ENCODE measurements at places on chromosomes 1 and 21.
A peak's percentile ranks its signal among the peaks of the same experiment; 100 is the strongest.

DNA sequence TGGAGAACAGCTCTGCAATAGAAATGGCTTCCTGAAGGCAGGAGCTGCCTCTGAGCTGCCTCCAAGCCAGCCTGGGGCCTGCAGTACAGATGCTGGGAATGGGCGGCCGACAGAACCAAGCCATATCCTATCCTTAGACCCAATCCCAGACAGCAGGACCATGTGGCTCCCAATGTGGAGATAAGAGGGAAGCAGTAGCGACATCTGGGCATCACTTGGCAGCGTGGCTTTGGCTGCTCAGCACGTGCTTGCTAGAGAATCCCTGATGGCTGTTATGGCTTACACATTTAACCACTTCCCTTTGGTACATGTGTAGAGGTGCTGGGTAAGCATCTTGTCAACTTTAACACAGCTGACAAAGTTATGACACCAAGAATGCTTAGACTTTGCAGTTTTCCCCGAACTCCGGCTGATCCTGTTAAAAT lies 87.7 kb downstream of the MAN1C1 start:
- no peak for DNase-seq

- DNase-seq, result no peak
Observed at GRCh38 chr1:7343882-7344281, 427.2 kb upstream of the VAMP3 start.

GRCh38 chr1:110594456-110595352 lies 11.5 kb downstream of the KCNA2 start:
- DNase-seq, result no peak

DNA sequence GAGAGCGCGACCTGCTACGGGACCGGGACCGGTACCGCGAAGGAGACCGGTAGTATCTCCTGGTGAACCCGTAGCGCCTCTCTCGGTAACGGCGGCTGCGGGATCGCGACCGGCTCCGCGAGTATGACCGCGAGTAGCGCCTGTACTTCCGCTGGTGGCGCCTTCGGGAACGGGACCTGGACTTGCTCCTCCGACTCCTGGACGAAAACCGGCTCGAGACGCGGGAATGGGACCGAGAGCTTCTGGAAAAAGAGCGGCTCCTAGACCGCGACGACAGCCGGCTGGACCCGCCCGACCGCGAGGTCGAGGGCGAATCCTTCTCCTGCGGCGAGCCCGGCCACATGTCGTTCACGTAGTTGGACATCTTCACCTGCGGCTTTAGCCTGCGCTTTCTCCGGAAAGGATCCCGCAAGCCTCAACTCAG lies 642 bp downstream of the RSRP1 start:
- DNase-seq, result peak; percentile 33

GRCh38 chr21:33674226-33674625 lies 31.9 kb downstream of the ITSN1 start:
- no peak for DNase-seq

DNA sequence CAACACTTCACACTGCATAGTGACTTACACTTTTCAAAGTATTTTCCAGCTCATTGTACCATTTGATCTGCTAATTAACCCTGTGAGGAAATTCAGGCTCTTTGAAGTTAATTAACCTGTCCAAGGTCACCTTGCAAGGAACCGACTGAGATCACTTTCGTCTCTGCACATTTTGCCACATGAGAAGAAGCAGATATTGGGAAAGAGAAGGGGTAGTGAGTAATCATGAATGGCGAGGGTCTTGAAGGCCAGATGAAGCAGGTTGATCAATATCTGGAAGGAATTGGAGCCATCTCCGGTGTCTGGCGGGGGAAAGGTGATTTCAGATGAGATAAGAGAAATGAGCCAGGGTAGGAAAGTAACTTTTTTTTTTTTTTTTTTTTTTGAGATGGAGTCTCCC lies 3.4 kb downstream of the APOA2 start:
- no peak for DNase-seq

DNA sequence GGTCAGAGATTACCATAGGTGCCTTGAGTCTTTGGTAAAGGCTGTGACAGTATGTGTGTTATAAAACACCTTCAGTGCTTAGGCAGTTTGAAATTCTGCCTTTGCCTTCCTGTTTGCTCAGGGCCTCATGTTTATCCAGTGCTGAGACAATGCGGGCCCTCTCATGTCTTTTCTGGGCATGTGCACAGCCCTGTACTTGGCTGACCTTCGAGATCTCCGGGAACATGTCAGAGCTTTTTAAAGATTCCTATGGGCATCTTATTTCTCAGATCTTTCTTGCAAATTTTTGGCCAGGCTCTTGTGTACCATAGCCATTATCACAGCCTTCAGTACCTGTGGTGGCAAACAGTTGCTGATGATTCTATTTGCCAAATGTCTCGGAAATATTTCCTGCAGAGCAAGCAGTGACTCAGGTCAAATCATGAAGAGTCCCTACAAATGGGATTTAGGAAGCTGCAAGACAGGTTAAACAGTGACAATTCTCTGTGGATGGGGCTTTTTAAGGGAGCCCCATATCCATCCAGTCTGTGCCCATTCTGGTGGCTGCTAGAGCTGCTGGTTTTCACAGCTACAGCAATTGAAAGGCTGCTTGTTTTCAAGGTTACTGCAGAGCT lies 42.1 kb downstream of the HOOK1 start:
- DNase-seq, result no peak

DNA sequence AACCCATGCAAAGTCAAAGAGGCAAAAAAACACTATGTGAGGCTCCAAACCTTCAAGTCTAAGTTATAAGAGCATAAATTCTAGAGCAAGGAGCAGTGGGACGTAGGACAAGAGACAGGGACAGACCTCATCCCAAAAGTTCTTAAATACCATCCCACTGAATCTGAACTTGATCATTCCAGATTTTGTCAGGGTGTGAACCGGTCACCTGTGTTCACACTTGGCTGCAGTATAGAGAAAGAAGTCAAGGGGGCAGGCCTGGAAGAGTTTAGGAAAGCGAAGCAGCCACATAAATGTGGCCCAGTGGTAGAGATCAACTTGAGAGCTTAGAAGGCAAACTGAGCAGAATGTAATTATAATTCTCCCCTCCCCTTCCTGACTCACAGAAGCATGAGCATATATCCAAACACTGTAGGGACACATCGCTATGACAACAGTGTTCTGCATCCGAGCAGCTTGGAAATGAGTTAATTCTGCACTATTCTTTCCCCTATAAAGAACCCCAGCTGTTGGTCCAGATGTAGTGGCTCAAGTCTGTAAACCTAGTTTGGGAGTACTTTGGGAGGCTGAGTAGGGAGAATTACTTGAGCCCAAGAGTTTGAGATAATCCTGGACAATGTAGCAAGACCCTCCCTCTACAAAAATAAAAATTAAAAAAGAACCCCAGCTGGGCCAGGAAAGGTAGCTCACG lies 2.7 kb downstream of the AKR7A2 start:
- DNase-seq, result peak; percentile 53

DNA sequence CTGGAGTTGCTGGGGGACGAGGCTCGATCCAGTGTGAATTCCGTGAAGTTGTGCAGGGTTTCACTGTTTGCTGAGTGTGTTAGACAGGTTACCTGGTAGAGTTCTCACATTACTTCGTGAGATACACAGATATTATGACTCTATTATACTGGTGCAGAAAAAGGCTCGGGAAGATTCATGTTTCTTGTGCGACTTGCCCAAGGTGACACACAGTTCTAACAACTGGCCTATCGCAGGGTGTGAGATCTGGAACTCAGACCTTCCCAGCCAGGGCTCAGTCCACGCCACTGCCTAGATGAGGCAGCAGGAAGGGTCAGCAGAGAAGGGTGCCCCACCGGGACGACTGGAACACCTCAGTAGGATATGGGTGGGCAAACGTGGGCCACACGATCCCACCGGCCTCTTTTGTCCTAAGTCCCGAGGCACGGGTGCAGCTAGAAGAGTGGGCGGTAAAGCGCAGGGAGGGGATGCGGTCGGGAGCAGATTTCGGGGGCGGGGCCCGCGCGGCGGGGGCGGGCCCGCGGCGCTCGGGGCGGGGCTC lies 296 bp upstream of the RNPEP start:
- DNase-seq, result peak; percentile 74

GRCh38 chr1:239274242-239274830 lies 112.0 kb upstream of the CHRM3 start:
- DNase-seq, result no peak

DNA sequence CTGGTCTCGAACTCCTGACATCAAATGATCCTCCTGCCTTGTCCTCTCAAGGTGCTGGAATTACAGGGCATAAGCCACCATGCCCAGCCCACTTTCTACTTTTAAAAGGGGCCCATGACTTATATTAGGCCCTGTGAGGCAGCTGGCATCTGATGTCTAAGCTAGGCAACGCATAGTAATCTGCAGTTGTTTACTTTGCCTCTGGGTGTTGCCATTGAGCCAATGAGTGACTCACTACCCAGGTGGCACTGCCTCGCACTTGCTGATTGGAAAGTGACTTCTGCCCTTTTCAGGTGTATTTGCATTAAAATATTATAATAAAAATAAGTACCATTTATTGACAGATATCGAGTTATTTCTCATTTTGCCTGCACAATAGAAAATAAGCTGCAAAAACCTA lies 84.9 kb downstream of the KIF14 start:
- DNase-seq, result peak; percentile 49

DNA sequence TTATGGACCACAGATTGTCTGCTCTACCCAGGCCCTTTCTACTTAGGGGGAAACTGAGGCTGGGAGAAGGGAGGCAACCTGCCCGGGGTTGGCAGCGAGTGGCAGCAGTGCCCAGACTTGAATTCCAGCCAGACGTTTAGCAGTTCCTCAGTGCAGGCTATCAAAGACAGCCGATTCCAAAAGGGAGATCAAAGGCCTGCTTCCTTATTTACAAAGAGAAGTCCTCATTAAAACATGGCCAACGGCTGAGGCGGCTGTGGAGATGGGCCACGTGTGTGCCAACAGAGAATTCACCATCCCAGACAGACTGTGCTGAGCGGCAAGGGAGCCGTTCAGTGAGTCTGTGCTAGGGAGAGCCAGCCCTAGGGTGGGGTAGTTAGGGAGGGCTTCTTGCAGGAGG lies 27.7 kb downstream of the C1QB start:
- no peak for DNase-seq

DNA sequence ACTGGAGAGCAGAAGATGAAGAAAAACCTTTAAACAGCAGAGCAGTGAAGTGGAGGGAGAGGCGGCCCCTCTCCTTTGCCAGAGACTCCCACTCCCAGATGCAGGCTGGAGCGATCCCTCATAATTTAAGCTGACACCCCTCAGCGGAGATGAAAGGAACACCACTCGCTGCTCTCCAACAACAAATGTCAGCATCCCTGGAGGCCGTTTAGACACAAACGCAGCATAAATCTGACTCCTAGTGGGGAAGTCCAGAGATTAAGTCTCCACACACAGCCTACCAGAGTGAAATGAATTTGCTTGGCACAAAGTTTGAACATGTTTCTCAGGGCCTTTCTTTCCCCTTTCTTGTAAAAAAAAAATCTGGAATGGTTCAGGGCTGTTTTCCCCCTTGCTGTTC lies 137.8 kb downstream of the LMX1A start:
- no peak for DNase-seq

Measured in A673 (cell line).